ENCODE measurements at places on chromosomes 2 and 18.

- no peak for DNase-seq
These were observed 36.1 kb upstream of the MAPRE3 start for GRCh38 chr2:26934335-26934724.

- no peak for DNase-seq
These were observed 93.5 kb downstream of the TNS1 start for GRCh38 chr2:217909156-217909820.

DNA sequence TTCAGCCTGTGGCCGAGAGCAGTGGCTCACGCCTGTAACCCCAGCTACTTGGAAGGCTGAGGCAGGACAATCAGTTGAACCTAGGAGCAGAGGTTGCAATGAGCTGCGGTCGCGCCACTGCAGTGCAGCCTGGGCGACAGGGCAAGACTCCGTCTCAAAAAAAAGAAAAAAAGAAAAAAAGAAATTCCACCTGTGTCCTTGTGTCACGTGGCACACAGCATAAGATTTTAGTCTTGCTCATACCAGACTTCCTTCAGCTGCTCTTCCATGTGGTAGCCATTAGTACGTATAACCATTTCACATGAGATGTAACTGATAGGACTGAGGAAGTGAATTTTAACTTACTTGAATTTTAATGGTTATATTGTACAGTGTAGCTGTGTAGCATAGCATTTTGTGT is 4.0 kb downstream of the NOP58 start:
- no peak for DNase-seq

DNA sequence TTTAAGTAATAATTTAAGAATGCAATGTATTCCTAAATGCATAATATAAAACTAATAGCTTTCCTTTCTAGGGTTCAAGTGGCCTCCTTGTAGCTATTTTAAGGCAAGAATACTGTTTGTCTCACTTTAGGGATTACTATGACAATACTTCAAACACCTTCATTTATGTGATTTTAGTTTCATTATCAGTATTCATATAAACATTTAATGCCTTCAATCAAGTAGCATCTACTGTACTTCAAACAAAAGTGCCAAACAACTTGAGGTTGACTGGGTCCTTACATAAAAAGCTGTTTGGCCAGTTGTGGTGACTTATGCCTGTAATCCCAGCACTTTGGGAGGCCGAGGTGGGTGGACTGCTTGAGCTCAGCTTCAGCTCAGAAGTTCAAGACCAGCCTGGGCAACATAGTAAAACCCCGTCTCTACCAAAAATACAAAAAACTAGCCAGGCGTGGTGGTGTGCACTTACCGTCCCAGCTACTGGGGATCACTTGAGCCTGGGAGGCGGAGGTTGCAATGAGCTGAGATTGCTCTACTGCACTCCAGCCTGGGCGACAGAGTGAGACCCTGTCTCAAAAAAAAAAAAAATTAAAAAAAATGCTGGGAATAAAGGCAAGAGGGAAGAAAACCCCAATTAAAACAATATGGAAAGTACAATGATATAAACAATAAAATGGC is 9.3 kb downstream of the MEX3C start:
- no peak for DNase-seq

GRCh38 chr2:29059624-29060023 is 14.7 kb downstream of the PCARE start:
- DNase-seq, result no peak

GRCh38 chr2:19802086-19802841 is 99.5 kb downstream of the TTC32 start:
- DNase-seq, result no peak

- no peak for DNase-seq
These were observed 137.7 kb downstream of the ALK start for GRCh38 chr2:29783666-29784065.
